Ascending aorta (tissue), 2 donors: ENCODE measurements at places on chromosomes 12 and 14.

DNA sequence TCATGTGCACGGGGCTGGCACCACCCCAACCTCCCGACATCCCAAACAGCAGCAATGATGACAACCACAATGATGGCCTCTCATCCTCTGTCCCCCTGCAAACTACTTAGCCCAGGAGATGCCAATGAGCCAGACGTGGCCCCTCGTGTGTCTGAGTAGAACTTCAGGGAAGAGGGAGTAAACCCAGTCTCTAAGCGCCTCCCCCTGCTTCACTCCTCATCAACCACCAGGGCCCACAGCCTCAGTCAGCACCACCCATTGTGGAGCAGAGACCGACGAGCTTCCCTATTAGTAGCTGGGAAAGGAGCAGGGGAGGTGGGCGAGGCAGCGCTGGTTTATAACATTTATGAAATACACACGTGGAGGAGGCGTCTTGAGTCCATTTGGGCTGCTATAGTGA, 182.7 kb upstream of the SFSWAP start:
- no peaks in the 10 kb centered on the region for H3K36me3 ChIP-seq
- H3K27ac ChIP-seq: no peak overlapping the region
- no peaks in the 10 kb centered on the region for H3K27me3 ChIP-seq
- H3K4me3 ChIP-seq: no peak overlapping the region
- H3K4me1 ChIP-seq: no peaks in the 10 kb centered on the region
- no peak for DNase-seq

DNA sequence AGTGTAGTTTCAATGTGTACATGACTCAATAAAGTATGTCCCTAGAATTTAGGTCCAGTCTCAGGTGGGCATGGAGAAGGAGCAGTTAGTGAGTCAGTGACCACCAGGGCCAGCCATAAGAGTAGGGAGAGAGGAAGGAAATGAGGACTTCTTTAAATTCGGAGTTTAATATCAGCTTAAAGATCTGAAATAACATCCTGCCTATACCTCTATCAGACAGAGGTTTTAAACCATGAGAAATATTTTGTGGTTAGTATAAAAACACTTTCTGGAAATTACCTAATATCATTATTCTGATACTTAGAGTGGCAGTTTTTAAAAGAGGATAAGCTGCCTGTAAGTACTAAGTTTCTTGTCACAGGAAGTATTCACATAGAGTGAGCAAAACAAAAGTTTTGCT, 61.7 kb upstream of the ST8SIA1 start:
- no peaks in the 10 kb centered on the region for H3K36me3 ChIP-seq
- H3K27ac ChIP-seq: no peak overlapping the region
- H3K4me3 ChIP-seq: no peak overlapping the region
- DNase-seq: no peak
- no peaks in the 10 kb centered on the region for H3K27me3 ChIP-seq

DNA sequence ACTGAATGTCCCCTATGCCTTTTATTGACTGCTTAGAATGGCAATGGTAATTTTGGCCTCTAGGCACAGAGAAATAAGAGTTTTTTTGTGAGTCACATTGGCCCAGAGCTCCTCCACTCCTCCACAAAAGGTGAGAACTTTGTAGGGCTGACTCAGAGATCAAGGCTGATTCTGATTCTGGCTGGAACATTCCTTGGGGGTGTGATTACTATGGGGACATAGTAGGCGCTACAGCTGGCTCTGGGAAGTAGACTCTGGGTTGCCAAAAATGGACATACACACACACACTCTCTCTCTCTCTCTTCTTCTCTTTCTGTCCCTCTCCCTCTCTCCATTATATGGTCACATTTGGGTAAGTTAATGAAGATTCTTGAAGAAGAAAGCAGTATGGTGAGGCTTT, 174.6 kb upstream of the DDHD1 start:
- H3K36me3 ChIP-seq: no peaks in the 10 kb centered on the region
- no peak for DNase-seq
- no peak overlapping the region for H3K27ac ChIP-seq
- H3K27me3 ChIP-seq: no peaks in the 10 kb centered on the region

DNA sequence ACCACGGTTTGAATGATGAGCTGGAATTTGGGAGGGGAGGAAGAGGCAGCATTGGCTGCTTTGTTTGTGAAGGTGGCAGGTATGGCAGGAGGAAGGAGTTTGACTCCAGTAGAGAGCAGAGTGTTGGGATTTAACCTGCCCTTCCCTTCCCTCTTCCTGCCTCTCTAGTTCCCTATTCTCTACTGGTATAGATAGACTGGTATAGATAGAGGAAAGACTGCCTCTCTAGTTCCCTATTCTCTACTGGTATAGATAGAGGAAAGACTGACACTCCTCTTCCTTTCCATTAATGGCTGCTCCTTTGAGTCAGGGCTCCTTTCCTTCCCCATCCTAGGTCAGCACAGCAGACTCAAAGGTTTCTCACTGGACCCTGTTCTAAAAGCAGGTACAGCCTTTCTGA, 8.4 kb upstream of the SYCP3 start:
- no peak overlapping the region for H3K4me3 ChIP-seq
- H3K27ac ChIP-seq: no peak overlapping the region
- H3K36me3 ChIP-seq: peaks cover 28% of the 10 kb centered on the region
- DNase-seq: no peak
- no peaks in the 10 kb centered on the region for H3K4me1 ChIP-seq

- no peaks in the 10 kb centered on the region for H3K36me3 ChIP-seq
- H3K4me1 ChIP-seq: no peaks in the 10 kb centered on the region
- no peak overlapping the region for H3K27ac ChIP-seq
- no peaks in the 10 kb centered on the region for H3K27me3 ChIP-seq
Measured at GRCh38 chr12:84056-84455, 17.5 kb downstream of the IQSEC3 start.

DNA sequence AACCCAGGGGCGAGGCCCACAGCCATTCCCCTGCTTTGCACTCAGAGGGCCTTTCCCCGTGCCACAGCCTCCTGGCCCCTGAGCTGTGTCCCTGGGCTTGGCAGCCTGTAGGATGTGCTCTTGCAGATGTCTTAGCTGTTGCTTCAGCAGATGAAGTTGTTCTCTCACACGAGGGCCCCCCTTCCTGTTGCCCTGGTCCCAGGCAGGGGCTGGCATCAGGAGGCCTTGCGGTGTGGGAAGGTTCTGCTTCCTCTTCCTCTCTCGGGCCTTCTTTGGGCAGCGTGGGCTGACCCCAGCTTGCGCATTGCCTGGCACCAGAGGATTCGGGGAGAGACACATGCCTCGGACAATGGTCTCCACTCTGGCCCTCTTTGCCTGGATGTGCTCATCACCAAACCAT, 12.7 kb downstream of the PROX2 start:
- H3K27ac ChIP-seq: no peak overlapping the region
- no peak overlapping the region for H3K4me3 ChIP-seq
- DNase-seq: no peak
- no peaks in the 10 kb centered on the region for H3K36me3 ChIP-seq

- peaks cover 22% of the 10 kb centered on the region for H3K4me1 ChIP-seq
- no peak for DNase-seq
- H3K4me3 ChIP-seq: no peak overlapping the region
- H3K36me3 ChIP-seq: peaks cover 5% of the 10 kb centered on the region
- H3K27me3 ChIP-seq: no peaks in the 10 kb centered on the region
Measured at GRCh38 chr14:35395283-35395682, 9.3 kb downstream of the NFKBIA start.

GRCh38 chr12:27828196-27828595, 48.2 kb upstream of the MANSC4 start:
- H3K4me3 ChIP-seq: no peak overlapping the region
- no peaks in the 10 kb centered on the region for H3K27me3 ChIP-seq
- H3K27ac ChIP-seq: no peak overlapping the region
- no peaks in the 10 kb centered on the region for H3K4me1 ChIP-seq
- DNase-seq: no peak

DNA sequence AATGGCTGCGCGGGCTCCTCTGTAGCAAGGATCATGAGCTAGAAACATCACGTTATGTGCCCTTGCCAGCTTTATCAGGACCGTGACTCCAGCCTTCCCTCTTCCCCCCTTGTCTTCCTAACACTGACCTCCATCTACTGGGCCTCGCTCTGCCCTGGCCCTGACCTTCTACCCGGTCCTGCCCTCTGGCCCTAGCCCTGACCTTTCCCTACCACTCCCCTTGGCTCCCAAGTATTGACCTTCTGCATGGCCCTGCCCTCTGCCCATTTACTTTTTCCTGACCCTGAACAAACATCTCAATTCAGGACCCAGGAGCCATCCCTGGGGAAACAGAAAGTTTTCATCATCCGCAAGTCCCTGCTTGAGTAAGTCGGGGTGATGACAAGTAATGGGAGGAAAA, 2.0 kb downstream of the SOAT2 start:
- no peaks in the 10 kb centered on the region for H3K4me1 ChIP-seq
- no peak overlapping the region for H3K27ac ChIP-seq
- no peak for DNase-seq
- H3K27me3 ChIP-seq: no peaks in the 10 kb centered on the region
- H3K4me3 ChIP-seq: no peak overlapping the region

GRCh38 chr12:90253674-90254181, 545.1 kb upstream of the ATP2B1 start:
- peaks cover 10% of the 10 kb centered on the region for H3K4me1 ChIP-seq
- DNase-seq: peak; percentile 80
- H3K27ac ChIP-seq: no peak overlapping the region

DNA sequence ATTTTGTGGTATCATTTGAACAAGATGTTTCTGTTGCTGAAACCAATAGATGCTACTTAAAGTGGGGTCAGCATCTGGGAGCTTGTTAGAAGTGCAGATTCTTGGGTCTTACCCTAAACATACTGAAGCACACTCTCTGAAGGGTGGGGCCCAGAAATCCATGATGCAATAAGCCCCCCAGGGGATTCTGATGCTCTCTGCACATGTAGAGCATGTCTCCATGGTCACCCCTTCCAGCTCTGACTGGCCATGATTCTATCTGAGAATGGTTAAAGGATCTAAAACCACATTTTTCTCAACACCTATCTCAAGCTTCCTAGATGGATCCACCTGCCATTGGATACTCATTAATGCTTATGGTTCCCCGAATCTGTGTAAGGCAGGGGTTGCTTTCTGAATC, 20.4 kb downstream of the JDP2 start:
- peaks cover 46% of the 10 kb centered on the region for H3K4me1 ChIP-seq
- no peaks in the 10 kb centered on the region for H3K27me3 ChIP-seq
- peaks cover 6% of the 10 kb centered on the region for H3K36me3 ChIP-seq
- no peak overlapping the region for H3K4me3 ChIP-seq
- H3K27ac ChIP-seq: no peak overlapping the region
- DNase-seq: no peak

GRCh38 chr12:109687250-109687649, 26.4 kb upstream of the FAM222A start:
- H3K27ac ChIP-seq: no peak overlapping the region
- H3K36me3 ChIP-seq: no peaks in the 10 kb centered on the region
- no peaks in the 10 kb centered on the region for H3K4me1 ChIP-seq
- no peaks in the 10 kb centered on the region for H3K27me3 ChIP-seq

GRCh38 chr12:112549031-112549430, 130.3 kb downstream of the PTPN11 start:
- no peak overlapping the region for H3K4me3 ChIP-seq
- no peak overlapping the region for H3K27ac ChIP-seq
- no peaks in the 10 kb centered on the region for H3K36me3 ChIP-seq
- H3K4me1 ChIP-seq: no peaks in the 10 kb centered on the region
- no peaks in the 10 kb centered on the region for H3K27me3 ChIP-seq
- no peak for DNase-seq

GRCh38 chr14:74978416-74978947, 23.1 kb upstream of the PGF start:
- peaks cover 20% of the 10 kb centered on the region for H3K4me1 ChIP-seq
- no peak overlapping the region for H3K4me3 ChIP-seq
- H3K36me3 ChIP-seq: no peaks in the 10 kb centered on the region
- H3K27me3 ChIP-seq: no peaks in the 10 kb centered on the region
- DNase-seq: no peak
- H3K27ac ChIP-seq: no peak overlapping the region

DNA sequence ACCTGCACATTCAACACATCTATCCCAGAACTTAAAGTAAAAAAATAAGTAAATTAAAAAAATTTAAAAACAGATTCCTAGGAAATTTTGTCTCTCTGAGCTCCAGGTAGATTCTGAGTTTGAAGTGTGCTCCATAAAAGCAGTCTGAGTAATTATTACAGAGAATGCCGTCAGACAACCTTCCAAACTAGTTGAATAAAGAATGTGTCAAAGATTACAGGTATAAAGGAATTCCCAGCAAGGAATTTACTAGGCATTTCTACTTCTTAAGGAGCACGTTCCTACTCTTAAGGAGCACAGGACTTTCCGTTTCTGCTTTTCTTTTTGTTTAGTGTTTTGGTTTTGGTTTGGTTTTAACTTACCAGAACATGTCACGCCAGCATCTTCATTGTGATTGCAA, 7.1 kb downstream of the CD163 start:
- no peak overlapping the region for H3K27ac ChIP-seq
- no peak overlapping the region for H3K4me3 ChIP-seq
- H3K4me1 ChIP-seq: no peaks in the 10 kb centered on the region
- H3K27me3 ChIP-seq: no peaks in the 10 kb centered on the region
- H3K36me3 ChIP-seq: no peaks in the 10 kb centered on the region
- DNase-seq: no peak

DNA sequence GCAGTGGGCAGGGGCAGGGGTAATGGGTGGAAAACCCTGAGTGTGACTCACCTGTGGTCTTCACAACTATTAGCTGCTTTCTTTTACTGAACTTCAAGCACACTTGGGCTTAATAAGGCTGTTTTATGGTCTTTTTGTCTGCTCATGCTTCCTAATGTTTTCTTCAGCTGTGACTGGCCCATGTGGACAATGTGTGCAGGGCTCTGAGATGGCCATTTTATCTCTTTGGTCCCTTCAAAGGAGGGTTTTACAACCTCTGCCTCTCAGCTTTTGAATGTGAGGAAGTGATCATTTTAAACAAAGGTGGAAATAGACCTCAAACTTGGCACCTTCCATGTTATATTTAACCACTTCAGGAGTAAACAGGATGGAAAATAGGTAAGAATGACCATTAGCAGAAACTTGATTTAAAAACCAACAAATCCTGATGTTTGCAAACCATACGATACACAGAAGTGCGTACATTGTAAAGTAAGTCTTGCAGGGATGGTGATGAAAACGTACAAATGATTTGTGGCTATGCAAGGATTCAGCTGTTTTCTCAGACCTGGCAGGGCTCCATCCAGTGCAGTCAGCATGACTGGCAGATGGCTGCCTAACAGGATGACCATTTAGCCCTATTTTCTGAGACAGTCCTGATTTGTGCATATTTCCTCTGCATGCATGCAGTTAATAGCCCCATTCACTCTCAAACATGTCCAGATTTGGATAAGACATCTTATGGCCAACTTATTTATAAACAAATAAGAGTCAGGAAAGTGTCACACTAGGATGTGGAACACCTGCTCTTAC, 103.2 kb downstream of the SLC38A4 start:
- no peaks in the 10 kb centered on the region for H3K27me3 ChIP-seq
- H3K4me1 ChIP-seq: no peaks in the 10 kb centered on the region
- no peak for DNase-seq
- no peak overlapping the region for H3K4me3 ChIP-seq
- H3K36me3 ChIP-seq: no peaks in the 10 kb centered on the region
- no peak overlapping the region for H3K27ac ChIP-seq

GRCh38 chr12:13147688-13148484, 44.4 kb upstream of the GSG1 start:
- no peaks in the 10 kb centered on the region for H3K27me3 ChIP-seq
- H3K27ac ChIP-seq: peak overlapping the region; percentile 77
- DNase-seq: no peak
- no peaks in the 10 kb centered on the region for H3K36me3 ChIP-seq
- H3K4me3 ChIP-seq: no peak overlapping the region
